ENCODE measurements at places on chromosomes 1 and 21.

- DNase-seq: no peak
These were observed 16.1 kb upstream of the XPR1 start for GRCh38 chr1:180615493-180616290.

DNA sequence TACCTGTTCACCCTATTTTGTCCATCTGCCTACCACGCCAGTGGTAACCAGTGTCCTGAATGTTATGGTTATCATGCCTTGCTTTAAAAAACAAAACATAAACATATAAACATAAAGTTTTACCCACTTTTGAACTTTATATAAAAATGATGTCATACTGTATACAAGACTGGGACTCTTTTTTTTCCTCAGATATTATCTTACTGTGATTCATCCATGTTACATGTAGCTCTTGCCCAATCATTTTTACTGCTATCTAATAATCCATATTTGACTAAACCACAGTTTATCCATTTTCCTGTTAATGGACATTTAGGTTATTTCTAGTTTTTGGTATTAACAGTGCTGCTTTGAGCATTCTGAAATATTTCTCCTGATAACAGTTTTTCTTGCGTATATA is 78.8 kb downstream of the GPR161 start:
- no peak for DNase-seq

DNA sequence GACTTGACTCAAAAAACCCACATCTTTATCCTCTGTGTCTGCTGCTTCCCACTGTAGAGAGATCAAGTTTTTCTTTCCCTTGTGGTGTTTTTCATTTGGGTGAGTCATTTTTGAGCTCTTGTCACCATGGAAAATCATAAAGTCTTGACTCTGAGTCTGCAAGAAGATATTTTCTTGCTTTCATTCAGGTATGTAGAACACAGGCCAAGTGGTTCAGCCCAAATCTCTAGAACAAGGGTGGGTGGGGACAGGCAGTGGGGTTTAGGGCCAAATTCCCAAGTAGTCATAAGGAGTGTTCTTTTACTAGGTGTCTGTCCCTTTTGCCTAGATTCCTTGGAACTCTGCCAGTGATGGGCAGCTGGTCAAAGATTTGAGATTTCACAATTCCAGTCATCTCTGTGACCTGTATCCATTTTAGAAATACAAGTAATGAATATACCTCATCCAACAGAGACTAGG is 21.5 kb upstream of the ARHGAP29 start:
- no peak for DNase-seq

DNA sequence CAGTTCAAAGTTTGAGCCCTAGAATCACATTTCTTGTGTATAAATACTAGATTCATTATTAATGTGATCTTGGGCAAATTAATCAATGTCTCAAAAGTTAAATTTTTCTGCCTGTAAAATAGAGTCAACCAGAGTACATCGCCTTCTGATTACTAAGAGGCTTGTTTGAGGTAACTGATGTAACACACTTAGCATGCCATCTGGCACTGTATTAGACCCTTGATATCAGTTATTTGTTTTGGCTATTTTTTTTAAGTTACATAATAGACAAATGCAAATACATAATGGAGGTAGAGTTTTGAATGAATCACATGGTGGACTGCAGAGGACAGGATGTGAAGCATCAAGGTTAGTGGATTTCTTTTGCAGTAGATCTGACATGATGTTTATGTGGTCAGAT is 298.4 kb downstream of the ADGRL2 start:
- no peak for DNase-seq

- DNase-seq: no peak
These were observed 20.5 kb downstream of the COL6A1 start for GRCh38 chr21:46001821-46002681.

GRCh38 chr1:11061652-11062365 is 2.0 kb upstream of the SRM start:
- no peak for DNase-seq

- DNase-seq: no peak
These were observed 421.0 kb downstream of the ADGRL2 start for GRCh38 chr1:82221721-82222120.

DNA sequence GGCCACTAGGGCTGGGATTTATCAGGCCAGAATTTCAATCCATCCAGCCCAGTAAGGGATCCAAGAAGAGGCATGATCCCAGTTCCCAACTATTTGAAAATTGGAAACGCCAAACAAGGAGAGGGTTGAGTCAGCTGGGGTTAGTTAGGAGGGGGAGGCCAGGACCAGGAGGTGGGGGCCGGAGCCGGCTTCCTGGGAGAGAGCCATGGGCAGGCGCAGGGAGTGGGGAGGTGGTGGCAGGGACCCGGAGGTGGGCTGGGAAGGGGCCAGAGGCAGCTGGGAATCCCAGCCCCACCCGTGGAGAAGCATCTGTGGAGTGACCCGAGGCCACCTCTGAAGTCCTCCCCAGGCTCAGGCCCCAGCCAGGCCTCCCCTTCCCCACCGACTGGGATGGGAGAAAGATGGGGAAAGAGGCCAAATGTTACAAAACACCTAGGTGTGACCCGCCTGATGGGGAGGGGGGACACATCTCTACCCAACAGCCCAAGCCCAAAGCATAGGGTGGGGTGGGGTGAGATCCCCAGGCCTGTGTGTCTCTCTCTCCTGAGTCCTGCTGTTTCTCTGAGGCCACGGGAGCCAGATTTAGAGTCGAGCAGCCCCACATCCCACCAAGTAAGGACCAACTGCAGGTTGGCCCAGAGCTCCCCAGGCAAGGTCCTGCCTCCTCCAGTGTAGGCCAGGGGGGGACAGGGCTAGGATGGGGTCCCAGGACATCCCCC is 10.1 kb downstream of the HSPG2 start:
- DNase-seq: no peak

- no peak for DNase-seq
These were observed 177.6 kb upstream of the OLFM3 start for GRCh38 chr1:102174259-102174863.

GRCh38 chr1:247913786-247914185 is 6.3 kb upstream of the OR2T8 start:
- no peak for DNase-seq

DNA sequence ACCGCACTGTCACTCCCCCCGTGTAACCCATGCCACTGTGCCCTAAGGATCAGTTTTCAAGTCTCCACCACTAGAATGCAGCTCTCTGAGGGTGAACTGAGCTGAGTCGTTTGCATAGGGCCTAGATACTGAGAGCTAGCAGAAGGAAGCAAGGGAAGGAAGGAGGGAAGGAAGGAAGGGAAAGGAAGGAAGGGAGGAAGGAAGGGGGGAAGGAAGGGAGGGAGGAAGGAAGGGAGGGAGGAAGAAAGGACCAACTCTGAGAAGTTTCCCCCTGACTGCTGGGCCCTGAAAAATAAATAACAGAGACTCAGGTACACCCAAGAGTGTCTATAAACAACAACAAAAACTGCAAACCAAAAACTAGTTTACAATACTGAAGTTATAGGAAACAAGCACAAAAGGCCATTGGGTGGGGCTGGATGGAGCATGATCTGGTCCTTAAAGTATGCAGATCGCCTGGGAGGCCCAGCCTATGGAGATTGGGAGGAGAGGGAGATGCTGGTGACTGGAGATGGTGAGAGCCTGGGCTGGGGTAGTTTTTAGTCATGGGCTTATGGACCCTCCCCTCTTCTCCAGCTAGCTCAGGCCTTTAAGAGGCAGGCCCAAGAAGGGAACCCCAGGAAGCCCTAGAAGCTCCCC is 1.7 kb upstream of the MRPS15 start:
- DNase-seq: no peak

- DNase-seq: no peak
These were observed 8.4 kb upstream of the HTR6 start for GRCh38 chr1:19656134-19656779.

DNA sequence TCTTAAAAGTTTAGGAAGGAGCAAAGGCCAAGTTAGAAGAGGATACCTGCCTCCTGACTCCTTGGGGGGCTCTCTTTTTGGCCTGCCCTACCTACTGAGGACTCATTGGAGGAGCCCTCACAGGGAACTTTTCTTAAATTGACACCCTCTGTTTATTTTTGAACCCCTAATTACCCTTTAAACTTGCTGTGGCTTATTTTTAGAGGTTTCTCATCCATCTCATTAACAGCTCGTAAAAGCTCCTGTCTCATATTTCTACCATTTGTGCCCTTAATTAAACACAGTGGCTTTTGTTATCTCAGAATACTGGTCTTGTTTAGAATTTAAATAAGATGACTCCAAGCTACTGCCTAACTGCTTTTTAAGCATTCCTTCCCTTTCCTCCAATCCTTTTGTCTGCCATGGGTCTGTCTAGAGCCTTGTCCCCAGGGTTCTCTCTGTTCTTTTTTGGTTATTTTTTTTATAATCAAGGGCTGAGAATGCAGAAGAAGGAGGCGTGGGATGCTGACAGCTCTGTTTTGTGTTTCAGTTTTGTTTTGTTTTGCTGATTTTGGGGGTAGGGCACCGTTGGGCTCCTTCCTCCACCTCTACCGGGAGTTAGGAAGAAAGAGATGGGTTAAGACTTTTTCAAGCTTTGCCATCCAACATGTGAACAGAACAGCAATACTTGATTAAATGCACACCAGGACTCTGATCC is 78.0 kb downstream of the SYT6 start:
- no peak for DNase-seq

GRCh38 chr1:218281285-218281684 is 3.8 kb upstream of the RRP15 start:
- no peak for DNase-seq

DNA sequence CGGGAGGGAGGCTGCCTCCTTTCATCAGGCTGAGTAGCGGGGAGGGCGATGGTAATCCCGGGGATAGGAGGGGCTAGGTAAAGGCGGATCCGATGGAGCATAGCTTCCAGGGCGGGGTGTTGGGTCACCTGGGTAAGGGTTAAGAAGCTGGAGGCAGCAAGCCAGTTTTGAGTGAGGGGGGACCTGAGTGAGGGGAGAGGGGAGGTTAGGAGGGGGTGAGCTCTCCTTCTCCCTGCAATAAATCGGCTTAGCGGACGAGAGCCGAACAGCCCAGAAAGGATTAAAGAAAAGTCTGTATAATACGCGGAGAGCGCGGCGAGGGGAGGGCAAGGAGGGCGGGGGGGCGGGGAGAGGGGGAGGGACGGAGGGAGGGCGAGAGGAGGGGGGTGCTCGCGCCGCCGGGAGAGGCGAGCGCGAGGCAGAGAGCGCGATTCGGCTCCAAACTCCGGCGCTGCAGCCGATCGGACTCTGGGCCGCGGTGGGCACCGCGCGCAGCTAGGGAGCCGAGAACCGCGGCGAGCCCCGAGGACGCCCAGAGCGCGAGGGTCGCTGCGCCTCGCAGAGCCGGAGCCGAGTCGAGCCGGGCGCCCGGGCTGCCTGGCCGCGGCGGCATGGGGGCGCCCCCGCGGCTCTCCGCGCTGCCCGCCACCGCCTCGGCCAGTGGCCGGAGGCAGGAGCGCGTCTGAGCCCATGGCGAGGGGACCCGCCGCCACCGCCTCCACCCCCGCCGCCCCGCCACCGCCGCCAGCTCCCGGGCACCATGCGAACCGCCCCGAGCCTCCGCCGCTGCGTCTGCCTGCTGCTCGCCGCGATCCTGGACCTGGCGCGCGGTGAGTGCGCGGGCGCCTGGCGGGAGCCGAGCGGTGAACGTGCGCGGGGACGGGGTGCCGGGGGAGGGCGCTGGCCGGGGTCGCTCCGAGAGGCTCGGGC is at the start of gene IGSF21:
Gene IGSF21, plus strand, starts transcription at position 430 of the 930 bp plus-strand sequence. Its CDS starts 331 bp downstream, at position 761.
- DNase-seq: no peak

DNA sequence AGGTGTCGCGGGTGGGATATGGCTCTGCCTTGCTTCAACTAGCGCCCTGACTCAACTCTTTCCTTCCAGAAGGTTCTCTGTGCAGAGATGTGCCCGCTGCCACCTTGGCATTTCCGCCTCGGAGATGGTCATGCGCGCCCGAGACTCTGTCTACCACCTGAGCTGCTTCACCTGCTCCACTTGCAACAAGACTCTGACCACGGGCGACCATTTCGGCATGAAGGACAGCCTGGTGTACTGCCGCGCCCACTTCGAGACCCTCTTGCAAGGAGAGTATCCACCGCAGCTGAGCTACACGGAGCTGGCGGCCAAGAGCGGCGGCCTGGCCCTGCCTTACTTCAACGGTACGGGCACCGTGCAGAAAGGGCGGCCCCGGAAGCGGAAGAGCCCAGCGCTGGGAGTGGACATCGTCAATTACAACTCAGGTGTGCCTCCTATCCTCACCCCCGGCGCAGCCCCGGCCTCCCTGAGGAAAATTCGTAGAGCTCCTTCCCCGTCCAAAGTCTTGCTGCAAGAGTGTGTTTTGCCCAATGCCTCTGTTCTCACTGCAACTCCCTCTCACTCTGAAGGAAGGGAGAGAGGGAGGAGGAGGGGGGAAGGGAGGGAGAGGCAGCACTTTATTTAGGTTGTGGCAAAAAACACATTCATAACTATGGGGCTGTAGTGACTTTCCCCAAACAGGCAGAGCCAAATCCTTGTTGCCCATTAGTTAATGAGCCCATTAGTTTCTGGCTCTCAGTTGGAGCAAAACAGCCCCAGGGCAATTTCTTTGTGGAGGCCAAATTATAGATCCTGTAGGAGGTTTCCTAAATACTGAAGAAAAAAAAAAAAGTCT is 4.3 kb downstream of the LHX9 start:
- no peak for DNase-seq

GRCh38 chr21:41603476-41603875 is 95.5 kb upstream of the TMPRSS2 start:
- DNase-seq: no peak

- no peak for DNase-seq
These were observed 60.4 kb downstream of the NME7 start for GRCh38 chr1:169307176-169307575.

GRCh38 chr21:20882462-20883407 is 115.5 kb upstream of the NCAM2 start:
- DNase-seq: no peak

GRCh38 chr1:1539310-1540089 is 924 bp downstream of the TMEM240 start:
- DNase-seq: no peak

GRCh38 chr1:11158291-11158690 is 30.9 kb upstream of the ANGPTL7 start:
- no peak for DNase-seq

- DNase-seq: no peak
These were observed 11.3 kb downstream of the TMEM63A start for GRCh38 chr1:225870911-225871310.

DNA sequence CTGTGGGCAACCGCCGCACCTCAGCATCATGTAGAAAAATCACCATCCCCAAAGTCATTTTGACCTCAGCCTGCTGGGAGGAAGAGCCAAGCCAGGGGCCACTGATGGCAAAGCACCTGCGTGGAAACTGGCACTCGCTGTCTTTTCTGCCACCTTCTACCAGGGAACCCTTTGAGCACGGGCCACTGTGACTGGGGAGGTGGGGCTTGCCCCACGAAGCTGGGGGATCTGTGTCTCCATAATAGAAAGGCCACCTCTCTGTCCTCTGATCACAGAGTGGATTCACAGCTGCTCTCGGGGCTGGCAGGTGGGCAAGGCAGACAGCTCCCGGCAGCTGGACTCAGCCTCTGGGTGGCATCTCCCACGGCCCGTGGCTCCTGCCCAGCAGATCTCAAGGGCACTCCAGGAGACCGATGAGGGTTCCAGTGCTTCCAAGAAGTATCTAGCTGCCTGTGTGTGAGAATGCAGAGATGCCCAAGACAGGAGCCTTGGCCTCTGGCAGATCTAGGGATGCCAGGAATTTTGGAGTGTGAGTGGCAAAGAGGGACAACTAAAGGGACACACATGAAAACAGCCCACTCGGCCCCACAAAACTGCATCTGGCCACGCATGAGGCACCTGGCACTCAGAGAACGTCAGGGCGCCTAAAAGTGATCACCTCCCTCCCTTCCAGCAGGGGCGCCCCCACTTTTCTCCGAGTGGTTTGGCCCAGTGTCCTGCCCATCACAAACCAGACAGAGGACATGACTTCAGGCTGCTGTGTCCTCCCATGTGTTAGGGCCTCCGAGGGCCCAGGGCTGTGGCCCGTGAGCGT is 102.6 kb downstream of the PDE9A start:
- no peak for DNase-seq
